ENCODE measurements at places on chromosomes 1 and 21.

DNA sequence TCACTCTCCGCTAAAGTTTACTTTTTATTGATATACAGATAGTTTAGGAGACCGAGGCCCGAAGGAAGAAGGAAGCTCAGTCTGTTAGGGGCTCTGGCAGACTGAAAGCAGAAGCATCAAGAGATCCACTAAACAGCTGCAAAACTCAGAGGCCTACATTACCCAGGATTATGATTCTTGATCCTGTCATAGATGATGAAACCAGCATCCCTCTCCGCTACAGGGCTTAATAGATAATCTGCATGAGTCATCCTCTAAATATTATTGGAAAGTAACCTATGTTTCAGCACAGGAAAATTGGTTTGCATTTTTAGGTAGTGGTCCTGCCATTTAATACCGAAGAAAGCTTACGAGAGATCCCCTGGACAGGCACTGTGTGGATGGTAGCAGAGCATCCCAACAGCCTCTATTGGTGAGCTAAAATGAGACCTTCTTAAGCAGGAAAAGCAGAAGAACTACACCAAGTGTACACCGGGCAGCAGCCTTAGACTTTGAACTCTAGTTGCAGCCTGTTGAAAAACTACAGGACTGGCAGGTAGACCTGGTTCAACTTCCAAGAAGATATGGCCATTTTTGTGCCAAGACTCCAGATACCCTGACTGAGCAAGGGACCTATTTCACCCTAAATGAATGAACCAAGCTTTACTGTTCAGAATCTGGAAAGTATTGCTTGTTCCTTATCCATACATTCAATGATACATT is 6.8 kb downstream of the CASQ2 start:
- no peak for DNase-seq

- no peak for DNase-seq
These were observed 4.3 kb downstream of the ATP8B2 start for GRCh38 chr1:154329551-154330131.

- peak; percentile 66 for DNase-seq
These were observed at the start of gene ADORA1 for GRCh38 chr1:203127666-203128430. TSS of gene ADORA1 (plus strand) at chr1:203127726. CDS start at chr1:203128842, 1,116 bp downstream.

GRCh38 chr21:43919871-43920801 is 55.1 kb downstream of the AGPAT3 start:
- no peak for DNase-seq

GRCh38 chr1:153565529-153566374 is at the start of gene S100A2:
TSS of gene S100A2 (minus strand) at chr1:153565844. CDS start at chr1:153563877, 1,967 bp downstream.
- DNase-seq, result no peak

DNA sequence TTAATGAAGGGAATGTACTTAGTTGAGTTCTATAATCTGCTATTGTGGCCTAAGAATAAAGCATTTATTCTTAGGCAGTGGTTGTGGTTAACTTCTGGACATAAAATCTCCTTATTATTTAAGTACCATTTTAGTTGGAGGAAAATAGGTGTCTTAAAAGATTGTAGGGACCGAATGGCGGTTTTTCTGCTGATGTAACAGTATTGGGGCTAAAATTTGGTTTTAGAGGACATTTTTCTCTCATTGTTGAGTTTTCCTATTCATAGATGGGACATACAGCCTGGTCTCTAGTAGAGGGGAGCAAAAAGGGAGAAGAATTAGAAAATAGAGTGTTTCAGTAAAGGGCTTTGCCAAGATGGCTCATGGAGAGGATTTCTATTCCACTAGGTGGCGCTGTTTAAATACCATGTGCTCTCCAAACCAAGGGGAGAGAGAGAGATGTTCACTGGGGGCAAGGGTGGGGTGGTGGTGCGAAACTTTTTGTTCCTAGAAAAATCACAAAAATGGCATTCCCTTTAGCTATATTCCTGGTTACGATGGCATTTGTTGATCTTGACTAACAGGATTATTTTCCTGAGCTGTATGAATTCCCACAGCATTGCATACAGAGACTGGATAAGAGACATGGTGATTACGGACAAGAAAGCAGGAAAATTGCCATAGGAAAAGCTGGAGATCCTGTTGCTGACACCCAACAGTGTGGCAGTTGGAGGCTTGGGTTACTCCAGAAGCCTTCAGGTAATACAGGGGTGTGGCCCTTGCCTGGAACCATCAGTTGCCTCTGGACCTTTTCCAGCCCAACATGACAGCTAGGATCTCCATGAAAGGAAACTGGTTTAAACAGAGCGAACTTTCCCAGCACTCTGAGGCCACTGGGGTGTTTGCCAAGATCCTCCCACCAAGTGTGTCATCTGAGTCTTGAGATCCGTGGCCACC is 18.2 kb upstream of the FCGR2A start:
- DNase-seq, result peak; percentile 48

DNA sequence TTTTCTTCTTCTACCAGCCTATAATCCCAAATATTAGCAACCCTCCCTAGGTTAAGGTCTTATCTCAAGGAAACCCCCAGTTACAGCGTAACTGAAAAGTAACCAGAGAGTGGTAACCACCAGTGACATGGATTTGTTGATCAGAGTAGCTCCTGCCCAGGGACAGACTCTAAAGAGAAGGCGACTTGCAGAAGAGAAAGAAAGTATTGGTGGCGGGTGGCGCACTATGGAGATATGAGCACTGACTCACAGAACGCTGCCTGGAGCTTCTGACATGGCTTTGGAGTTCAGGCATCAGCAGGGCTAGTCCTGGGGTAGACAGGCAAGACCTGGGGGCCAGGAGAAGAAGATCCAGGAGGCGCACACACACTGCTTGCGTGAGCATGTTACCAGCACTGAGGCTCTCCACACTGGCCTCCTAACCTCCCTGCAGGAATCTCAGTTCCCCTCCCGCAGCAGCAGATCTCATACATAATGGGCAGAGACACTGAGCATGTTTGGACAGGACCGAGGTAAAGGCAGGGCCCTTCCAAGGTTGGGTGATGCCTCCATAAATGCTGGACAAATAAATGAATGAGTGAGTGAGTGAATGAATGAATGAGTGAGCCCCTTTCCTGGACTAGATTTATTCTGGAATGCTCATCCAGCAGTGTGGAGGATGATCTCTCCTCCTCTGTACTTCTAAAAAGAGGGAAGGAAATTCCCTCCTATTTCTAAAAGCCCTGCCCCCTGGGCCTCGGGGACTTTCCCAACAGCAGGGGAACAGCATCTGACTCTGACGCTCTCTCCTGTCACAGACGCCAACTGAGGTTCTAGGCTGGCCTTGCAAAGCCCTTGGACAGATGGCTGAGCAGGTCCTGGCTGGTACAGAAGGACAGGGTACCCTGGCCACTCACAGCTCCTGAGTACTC is 175.5 kb downstream of the CLIC6 start:
- DNase-seq, result peak; percentile 44

DNA sequence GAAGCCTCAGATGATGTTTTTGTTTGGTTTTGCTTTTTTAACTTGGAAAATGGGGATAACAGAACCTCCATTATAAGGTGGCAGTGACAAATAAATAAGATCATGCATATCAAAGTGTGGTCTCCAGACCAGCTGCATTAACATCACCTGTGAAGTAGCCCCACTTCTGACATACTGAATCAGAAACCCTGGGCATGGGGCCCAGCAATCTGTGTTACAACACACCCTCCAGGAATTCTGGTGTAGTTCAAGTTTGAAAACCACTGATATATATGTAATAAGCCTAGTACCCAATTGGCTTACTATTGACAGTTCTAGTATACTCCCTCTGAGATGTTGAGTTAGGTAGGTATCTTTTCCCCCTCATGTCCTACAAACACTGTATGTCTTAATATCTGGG is 24.1 kb upstream of the RNF19B start:
- DNase-seq, result no peak

DNA sequence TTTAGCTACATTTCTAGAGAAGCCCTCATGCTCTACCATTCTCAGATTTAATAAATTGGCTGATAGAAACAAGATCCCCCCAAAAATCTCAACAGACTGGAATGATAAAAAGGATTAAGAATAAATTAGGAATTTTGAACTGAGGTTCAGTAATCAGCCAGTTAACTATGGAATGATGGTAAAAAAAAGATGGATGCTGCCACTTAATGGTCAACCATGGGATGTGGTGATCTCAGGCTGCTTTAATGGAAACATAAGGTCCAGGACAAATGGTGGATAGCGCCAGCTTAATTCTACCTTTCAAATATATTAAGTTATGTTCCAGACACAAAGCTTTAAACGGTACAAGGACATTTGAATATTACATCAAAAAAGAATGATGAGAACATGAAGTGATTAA is 49.9 kb downstream of the CCN1 start:
- DNase-seq, result no peak

DNA sequence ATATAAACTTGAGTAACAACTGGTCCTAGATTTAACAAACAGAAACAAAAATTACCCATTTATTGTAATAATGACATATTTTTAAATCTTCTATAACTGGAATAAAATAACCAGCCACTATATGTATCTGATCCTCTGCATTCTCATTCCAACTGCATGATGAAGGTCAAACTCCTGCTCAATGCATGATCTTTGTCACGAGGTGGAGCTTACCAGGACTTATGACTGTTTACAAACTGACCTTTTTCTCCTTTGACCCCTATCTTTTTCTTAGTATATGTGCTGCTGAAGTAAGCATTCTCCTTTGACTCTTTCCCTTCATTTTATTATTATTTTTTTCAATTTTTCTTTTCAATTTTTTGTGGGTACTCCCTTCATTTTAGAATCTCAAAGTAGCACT is 252.2 kb downstream of the PDE4B start:
- DNase-seq, result no peak

DNA sequence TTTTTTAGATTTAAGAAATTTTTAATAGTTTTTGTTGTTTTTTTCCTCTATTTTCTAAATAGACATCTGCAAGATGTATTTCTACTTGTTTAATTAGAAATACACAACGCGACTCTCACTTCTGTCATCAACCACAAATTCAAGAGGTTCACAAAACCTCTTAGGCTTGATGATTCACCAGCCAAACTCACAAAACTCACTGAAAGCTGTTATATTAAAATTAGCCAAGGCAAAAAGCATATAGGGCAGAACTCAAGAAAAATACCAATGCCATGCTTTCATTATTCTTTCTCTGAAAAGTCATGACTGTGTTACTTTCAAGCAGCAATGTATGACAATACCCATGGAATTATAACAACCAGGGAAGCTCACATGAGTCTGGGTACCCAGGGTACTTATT is 487.0 kb upstream of the RGS18 start:
- no peak for DNase-seq

GRCh38 chr1:154410185-154410827 is 5.2 kb downstream of the IL6R start:
- no peak for DNase-seq

- DNase-seq, result no peak
These were observed 116.0 kb downstream of the TOMM20 start for GRCh38 chr1:235012436-235013210.

DNA sequence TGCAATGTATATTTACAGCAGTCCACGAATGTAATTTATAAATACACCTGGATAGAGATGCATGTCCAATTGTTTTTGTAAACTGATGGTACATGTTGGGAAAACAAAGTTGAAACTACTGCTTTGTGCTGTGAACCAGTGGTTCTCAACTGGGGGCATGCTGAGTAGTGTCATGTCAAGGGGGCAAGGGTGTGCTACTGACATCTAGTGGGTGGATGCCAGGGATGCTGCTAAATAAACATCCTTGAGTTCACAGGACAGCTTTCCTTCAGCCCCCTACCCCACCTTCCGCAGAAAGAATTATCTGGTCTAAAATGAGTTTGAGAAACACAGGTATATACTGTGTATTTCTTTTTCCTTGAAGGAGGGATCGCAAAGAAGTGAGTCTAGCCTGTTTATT is 95.9 kb downstream of the RASAL2 start:
- no peak for DNase-seq

- no peak for DNase-seq
These were observed 20.0 kb downstream of the CACNA1E start for GRCh38 chr1:181503171-181503810.

DNA sequence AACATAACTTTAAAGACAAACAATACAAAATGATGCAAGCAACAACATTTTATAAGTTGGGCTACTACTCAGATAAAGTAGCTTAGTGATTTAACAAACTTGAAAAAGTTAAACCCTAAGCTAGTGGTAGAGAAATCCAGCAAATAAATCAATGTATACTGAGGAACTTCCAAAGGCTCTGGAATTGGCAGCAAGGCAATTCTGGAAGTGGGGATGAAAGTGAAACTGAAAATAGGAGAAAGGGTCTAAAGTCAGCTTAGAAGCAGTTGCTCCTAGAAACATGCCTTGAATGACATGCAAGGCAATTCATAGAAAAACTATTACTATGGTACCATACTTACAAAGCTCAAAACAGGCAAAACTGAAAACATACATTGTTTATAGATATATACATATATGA is 90.0 kb upstream of the CAMK1G start:
- DNase-seq, result no peak

GRCh38 chr1:245039196-245039595 is 115.6 kb upstream of the KIF26B start:
- no peak for DNase-seq

DNA sequence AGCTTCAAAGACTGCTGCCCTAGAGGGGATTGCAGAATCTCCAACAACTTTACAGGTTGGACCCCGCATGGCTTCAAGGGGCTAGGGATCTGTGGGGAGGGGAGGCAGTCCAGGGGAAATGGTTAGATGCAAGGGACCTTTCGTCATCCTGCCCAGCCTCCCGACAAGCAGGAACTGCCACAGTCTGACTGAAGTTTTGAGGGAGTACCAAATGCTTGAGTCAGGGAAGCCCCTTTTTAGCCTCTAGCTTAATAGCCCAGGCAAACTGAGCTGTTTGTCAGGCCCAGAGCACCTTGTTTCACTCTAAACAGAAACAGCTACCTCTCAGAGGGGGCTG is 1.1 kb downstream of the TOR3A start:
- no peak for DNase-seq

DNA sequence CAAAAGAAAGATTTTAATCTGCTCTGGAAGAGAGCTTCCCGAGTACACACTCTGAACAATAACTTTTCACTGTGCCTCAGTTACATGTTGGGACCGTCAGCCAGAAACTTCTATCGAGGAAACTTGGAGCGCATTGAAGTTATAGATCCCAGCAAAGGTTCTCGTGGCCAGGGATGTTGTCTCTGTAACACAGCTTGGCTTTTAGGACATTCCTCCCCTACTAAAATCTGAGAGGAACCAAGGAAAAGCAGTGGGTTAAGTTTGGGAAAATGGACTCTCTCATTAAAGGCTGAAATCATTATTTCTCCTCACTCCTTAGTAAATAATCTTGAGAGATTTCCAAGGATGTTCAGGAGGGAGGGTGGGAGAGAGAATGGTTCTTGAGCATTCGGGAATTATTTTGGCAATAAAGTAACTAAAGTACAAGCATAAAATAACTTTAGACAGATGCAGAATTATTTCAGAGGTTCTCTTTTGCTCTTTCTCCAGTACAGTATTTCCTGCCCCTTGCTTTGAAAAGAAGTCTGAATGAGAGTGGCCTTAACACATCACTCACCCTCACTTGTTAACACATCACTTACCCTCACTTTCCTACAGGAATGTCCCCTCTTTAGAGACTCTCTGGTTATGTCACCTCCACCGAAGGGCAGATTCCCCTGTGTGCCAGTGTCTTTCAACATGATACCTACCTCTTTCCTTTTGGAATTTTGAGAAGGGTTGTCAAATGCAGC is 1.8 kb upstream of the NFIA start:
- DNase-seq, result no peak

- no peak for DNase-seq
These were observed 373.7 kb downstream of the SRGAP2C start for GRCh38 chr1:121558514-121558913.

GRCh38 chr1:1921901-1922701 is 3.0 kb upstream of the TMEM52 start:
- no peak for DNase-seq

- no peak for DNase-seq
These were observed 74.8 kb upstream of the DEPDC1 start for GRCh38 chr1:68571454-68572235.

- DNase-seq, result no peak
These were observed 294.2 kb downstream of the KIF26B start for GRCh38 chr1:245448975-245449431.

- peak; percentile 85 for DNase-seq
These were observed at the start of gene PAQR7 for GRCh38 chr1:25875154-25875855. TSS of gene PAQR7 (minus strand) at chr1:25875708. CDS start at chr1:25863839, 11,869 bp downstream.
